CD8-positive, alpha-beta memory T cell (primary cell): ENCODE measurements at places on chromosomes 4 and X.

DNA sequence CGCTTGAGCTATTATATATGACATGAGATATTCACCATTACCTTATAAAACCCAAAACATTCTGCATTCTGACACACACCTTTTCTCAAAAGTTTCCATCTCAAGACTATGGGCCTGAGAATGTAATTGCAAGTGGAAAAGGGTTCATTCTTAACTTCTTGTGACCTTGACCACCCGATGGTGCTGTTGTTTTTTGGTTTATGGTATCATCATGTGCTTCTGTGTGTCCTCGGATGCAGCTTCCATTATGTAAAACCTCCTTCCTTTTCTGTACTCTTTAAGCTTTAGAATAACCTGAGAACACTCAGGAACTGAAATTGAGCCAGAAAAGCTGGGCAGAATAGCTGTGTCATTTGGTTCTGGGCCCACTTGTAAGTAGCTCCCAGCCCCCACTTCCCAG, 16.2 kb upstream of the PUDP start:
- no peak for DNase-seq

DNA sequence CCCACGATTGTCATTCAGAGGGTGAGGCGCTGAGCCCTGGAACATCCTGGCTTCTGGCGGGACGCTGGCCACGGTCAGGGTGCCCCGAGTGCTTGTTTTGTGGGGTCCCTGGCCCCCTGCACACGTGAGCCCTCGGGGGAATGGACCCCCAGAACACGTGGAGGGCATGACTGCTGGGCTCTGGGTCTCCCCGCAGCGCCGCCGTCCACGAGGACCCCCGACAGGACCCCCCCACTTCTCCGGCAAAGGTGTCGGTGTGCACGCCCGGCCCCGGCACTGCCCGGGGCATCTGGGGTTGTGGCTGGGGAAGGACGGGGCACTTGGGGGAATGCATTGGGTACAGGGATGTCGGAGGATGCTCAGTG, 13.9 kb upstream of the GTPBP6 start:
- DNase-seq: no peak

DNA sequence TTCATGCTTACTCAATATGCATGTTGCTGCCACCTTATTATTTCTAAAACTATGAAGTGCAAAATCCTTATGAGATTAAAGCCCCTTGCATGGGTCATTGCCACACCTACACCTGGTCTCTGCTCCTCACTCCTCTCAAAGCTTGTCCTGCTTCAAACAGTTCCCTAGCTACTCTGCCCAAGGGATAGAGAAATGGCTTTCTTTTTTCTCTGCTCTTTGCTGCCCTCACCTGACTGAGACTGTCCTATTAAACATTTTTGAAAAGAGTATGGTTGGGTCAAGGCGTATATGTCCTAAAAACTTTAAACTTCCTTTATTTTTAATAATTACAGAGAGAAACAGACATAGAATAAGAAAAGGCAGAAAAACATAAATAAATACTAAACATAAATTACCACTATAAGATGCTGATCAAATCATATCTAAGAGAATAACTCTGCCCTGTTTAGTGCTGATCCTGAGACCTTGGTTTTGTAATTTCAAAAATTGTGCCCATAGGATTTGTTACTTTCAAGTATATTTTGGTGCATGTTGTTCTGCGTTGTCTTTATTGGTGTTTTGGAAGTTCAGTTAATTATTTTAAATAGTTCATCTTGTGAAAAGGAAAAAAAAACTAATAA, 704.9 kb upstream of the PABPC4L start:
- DNase-seq: no peak

DNA sequence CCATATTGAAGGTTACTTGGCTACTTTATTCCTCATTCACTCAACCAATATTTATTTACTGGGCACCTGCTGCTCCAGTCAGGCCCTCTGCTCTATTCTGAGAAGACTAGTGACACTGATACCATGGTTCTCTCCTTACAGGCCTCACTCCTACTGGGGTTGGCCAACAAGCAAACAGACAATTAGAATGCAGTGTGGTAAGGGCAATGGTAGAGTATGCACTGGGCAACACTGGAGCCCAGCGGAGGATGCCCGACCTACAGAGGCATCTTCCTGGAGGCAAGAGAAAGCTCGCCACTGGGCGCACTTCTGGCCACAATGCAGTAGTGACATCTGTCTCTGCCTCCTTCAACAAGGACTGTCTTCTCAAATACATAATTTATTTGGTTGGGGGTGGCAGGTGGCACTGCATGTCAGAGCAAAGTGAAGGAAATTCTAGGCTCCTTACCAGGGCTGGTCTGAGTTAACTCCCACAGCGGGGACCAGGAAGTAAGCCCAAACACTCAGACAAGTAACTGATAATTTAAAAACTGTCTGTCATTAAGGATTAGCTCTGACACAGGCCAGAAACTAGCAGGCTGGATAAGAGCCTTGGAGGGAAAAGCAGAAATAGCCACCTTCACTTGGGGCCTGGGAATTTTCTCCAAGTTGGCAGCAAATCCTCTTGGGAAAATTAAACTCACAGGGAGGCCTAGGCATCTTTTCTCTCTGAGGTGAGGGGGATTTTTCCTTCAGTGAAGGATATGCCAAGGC, 150.7 kb upstream of the EOLA2 start:
- no peak for DNase-seq

- DNase-seq: no peak
These were observed 298.0 kb downstream of the C4orf33 start for GRCh38 chr4:129393976-129394375.

DNA sequence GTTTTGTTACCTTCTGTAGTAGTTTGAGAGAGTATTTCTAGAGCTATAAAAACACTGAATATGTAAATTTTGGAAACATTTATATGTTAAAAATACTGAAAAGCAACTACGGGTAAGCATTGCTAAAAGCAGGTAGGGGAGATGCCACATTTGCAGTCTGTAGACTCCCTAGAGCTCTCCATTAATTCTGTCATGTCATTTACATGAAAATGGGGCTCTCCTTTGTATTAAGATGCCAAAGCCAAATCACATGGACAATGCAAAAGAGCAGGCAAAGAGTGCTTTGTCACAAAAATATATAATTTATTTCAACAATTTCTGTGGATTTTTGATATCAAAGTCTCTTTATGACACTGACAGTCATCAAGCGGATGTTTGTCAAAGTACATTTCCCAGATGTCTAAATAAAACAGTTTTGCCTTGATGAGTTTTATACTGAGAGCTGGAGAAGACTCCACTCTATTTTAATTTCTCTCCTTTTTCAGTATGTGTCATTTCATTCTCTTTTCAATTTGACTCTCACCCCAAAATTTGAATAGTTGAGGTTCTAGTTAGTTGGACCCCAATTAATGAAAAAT, 51.8 kb downstream of the LDB2 start:
- no peak for DNase-seq

DNA sequence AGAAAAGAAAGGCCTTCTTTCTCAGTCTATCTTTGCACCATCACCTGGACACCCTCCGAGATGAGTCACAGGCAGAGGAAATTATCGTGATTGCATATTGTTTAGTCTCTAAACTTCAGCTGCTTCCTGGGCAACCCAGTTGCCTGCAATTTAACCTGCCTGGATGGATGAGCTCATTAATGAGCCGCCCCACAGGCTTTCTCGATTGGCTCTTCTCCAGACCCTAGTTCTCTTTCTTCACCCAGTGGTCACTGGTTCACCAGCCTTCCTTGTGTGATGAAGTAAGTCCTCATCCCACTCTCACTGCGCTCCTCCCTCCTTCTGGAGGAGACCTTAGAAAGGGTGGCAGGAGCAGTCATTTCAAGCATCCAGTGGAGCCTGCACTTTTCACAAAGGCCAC, 94.4 kb downstream of the SOWAHB start:
- no peak for DNase-seq

DNA sequence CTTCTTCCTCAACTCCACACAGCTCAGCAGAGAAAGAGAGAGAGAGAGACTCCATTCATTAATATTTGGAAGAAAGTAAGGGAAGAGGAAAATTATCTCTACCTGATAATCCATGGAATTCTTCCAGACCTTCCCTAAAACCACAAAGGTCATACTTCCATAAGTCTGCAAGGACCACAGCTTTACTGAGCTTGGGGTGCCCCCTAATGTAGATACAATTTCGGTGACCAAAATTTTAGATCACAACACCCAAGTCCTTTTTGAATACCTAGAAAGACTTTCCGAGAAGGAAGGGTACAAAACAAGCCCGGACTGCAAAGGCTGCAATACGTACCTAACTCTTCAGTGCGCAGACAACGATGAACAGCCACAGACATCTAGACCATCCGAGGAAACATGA, 523.9 kb downstream of the GLUD2 start:
- no peak for DNase-seq

DNA sequence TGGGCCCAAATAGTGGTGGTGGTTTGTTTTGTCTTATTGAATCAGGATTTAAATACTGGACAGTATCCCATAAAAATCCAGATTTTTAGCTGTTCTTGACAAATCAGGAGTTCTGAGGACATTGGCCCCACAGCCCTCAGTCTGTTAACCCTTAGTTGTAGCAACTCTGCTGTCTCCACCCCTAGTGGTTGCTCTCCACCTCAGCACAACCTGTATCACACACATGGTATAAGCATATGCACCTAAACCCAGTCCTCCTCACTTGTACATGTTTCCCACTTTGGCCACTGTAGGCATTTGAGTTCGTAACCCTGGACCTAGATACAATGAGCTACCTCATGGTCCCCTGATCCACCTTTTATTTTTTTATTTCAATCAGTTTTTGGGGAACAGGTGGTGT, 75.9 kb downstream of the MRPL1 start:
- DNase-seq: no peak

GRCh38 chr4:105979506-105979905, 84.2 kb downstream of the NPNT start:
- no peak for DNase-seq

- no peak for DNase-seq
These were observed 28.6 kb upstream of the TAF9B start for GRCh38 chrX:78168065-78168464.

GRCh38 chr4:145618210-145618931, 814 bp upstream of the MMAA start:
- peak; percentile 5 for DNase-seq

- DNase-seq: no peak
These were observed 46.3 kb downstream of the ATP1B4 start for GRCh38 chrX:120408168-120408567.

GRCh38 chrX:2334237-2334636, 166.5 kb downstream of the DHRSX start:
- DNase-seq: no peak

GRCh38 chr4:38241541-38241940, 281.3 kb downstream of the PTTG2 start:
- DNase-seq: no peak

- DNase-seq: no peak
These were observed 87.4 kb upstream of the CITED1 start for GRCh38 chrX:72392816-72393800.

- DNase-seq: no peak
These were observed 40.0 kb upstream of the TEX13A start for GRCh38 chrX:105260291-105261043.

DNA sequence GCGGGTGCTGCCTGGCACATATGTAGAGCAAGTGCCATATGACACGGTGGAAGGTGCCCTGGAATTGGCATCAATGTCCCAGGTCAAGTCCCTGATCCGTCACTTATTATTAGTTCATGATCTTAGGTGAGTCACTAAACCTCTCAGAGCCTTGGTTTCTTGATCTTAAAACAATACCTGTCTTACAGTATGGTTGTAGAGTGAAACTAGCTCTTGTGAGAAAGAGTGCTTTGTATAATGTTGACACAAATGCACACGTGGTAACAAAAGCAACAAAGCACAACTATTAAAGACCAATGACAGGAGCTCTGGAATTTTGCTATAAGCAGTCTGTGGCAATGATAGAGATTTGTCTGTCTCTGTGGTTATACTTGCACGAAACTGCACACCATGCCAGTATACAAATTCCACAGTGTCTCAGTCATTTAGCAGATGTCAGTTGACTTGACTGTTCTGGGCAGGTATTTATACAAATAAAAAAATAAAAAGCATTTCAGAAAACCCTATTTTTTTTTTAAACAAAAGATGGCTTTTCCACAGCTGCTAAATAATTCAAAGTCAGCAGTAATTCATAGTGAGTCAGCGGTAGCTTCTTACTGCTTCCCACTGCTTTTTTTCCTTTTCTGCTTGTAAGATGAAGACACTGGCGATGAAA, 19.7 kb upstream of the ACSL1 start:
- no peak for DNase-seq

DNA sequence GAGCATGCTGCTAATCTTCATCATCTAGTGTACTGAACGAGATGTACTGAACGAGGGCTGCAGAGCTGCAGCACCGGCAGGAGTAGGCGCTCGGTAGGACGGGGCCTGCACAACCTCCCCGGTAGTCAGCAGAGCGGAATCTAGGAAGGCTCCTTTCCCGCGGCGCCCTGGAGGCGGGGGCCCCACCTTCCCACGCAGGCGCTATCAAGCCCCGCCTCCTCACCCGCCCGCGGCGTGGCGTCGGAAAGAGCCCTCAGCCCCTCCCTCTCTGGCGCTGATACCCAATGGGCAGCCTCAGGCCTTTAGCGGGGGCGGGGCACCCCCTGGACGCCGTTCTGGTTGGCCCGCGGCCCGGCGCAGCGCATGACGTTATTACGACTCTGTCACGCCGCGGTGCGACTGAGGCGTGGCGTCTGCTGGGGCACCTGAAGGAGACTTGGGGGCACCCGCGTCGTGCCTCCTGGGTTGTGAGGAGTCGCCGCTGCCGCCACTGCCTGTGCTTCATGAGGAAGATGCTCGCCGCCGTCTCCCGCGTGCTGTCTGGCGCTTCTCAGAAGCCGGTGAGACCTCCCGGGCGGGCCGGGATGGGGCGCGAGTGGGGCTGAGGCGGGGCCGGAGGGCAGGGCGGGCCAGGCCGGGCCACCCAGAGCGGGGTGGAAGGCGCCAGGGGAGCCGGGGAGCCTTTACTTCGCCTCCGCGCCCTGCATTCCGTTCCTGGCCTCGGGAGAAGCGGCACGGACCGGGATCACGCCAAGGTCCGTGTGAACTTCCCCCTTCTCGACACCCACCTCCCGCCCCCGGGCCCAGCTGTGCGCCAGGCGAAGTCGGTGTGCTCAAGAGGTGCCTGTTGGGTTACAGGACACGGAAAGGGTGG, at the start of gene PDHA1:
TSS of gene PDHA1 (plus strand) at position 393 of the 874 bp plus-strand sequence. CDS start at position 504, 111 bp downstream.
- peak; percentile 86 for DNase-seq
